ENCODE measurements at places on chromosomes 4 and X. TPM values are rescaled to one million over a fixed set of nuclear protein-coding genes. Genes with fewer than 3 reads are reported as not detected.

Gene FAT1
- total RNA-seq: 202 TPM

Gene CNKSR2
- 2.4 TPM for total RNA-seq

Gene ERCC6L
- 0.30 TPM for total RNA-seq

Gene TEX13D
- not detected for total RNA-seq

Gene H2BW2
- total RNA-seq: not detected

Gene FGB
- not detected for total RNA-seq

Gene SAGE1
- not detected for total RNA-seq

Gene DCK
- total RNA-seq: 14.3 TPM

Gene DNAAF6
- total RNA-seq: not detected

Gene DMRTC1
- total RNA-seq: not detected

Gene DKC1
- 53.6 TPM for total RNA-seq

Gene PAGE2B
- total RNA-seq: not detected

Gene TMEM165
- total RNA-seq: 147 TPM

Gene USP51
- 1.5 TPM for total RNA-seq

Gene RNF128
- 29.3 TPM for total RNA-seq

Gene NDST4
- total RNA-seq: not detected

Gene SLC9B1
- total RNA-seq: 0.89 TPM

Gene WAS
- total RNA-seq: 0.30 TPM

Gene PITX2
- 60.6 TPM for total RNA-seq

Gene SPP1
- total RNA-seq: 3.3 TPM

Gene XAGE2
- not detected for total RNA-seq

Gene MAGEC2
- not detected for total RNA-seq

Gene DUSP21
- not detected for total RNA-seq

Gene USO1
- total RNA-seq: 204 TPM

Gene BEX1
- total RNA-seq: 0.89 TPM

Gene PLXNA3
- total RNA-seq: 29.4 TPM

All from smooth muscle cell of the umbilical artery (primary cell).